ENCODE measurements at places on chromosomes 7 and 10.

- DNase-seq = no peak
Observed at GRCh38 chr7:105677817-105678573, 96.7 kb upstream of the EFCAB10 start.

DNA sequence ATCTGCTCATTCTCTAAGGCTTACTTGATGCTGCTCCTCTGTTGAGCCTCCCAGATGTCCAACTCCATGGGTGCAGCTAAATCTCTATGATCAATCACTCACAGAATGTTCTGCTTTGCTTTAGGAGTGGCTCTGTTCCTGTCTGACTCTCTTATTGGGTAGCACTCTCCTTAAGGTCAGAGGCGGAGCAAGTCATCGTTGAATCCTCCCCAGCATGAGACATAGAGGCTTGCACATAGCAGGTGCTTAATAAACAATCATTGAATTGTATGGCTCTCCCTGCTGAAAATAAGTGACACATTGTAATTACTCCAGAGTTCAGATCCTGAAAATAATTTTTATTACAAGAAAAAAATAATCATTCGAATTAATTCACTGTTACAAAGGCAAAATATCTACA is 69.7 kb downstream of the NPS start:
- no peak for DNase-seq

DNA sequence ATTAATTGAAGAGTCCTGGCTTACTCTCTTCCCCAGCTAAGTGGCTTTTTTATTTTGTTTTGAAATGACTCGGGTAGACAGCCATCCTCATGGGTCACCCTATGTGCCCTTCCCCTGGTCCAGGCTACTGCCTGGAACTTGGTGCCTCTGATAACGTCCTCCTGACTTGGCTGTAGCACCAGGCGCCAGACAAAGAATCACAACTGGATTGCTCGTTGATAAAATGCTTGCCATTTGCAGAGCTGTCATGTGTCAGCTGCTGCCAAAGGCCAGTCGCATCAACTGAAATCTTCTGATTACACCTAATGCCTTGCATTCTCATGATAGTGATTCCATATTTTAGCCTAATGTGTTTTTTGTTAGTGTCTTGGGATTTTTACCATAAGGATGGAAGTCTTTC is 27.4 kb upstream of the ABLIM1 start:
- no peak for DNase-seq

- DNase-seq = no peak
Observed at GRCh38 chr10:77827366-77827765, 99.2 kb downstream of the DLG5 start.

DNA sequence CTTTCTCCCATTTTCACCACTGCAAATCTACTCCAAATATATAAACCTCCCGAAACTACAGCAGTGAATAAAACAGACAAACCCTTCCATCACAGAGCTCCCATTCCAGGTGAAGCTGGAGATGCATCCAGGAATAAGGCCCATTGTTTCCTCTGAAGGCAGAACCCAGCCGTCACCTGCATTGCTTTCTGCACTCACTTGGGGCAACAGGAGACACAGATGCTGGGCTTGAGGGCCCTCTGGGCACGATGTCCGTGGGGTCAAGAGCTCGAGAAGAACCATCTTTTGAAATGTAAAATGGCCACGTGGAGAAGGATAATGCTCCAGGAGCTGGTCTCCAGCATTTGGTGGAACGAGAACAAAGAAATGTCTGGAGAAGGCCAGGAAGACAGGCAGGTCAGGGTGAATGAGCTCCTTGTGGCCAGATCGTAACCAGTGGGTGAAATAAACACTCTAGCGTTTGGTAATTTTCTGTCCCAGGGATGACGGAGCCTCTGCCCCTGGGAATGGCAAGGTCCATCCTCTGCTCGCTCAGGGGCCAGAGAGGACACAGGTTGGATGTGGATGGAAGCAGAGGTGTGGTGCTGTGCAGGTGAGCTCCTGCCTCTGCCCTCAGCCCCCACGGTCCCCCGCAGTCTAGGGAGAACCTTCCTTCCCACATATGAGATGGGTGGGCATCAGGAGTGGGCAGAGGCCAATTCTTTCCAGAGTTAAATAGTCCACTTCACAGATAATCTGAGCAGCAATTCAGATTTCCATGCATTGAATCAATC is 556.1 kb downstream of the DNAJB6 start:
- DNase-seq = no peak

DNA sequence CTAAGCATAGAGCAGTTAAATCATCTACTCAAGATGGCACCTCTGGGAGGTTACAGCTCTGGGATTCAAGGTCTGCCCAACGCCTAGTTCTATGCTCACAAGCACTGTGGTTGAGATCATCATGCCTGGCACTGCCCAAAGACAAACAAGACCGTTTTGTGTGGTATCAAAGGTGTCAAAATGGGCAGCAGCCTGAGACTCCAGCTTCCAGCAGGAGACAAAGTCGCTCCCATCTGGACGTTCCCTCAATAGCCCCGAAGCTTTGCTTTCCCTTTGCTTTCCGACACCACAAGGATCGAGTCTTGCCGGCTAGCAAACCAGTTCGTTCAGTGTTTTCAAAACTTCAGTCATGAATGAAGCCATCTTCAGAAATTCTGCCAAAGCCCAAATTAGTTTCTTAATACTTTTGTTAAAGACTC is 5.1 kb downstream of the HABP2 start:
- DNase-seq = no peak

- no peak for DNase-seq
Observed at GRCh38 chr10:110404413-110404812, 93.3 kb upstream of the DUSP5 start.

GRCh38 chr7:126065766-126066165 is 1136.1 kb upstream of the POT1 start:
- DNase-seq = no peak

- DNase-seq = no peak
Observed at GRCh38 chr10:30734901-30735300, 105.3 kb upstream of the LYZL2 start.

DNA sequence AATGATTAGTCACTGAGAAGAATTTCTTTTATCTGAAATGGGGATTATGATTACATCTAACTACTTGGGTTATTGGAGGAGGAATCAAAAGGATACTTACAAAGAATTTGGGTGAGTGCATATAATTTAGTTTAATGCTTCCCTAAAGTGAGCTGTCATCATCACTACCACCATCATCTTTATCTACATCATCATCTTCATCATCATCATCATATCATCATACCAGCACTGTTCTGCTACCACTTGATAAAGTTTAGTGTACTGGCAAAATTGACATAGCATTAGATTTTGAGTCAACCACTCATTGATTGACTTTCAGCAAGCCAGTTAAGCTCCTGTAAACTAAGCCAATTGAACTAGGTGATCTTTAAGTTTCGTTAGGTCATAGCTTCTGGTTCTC is 245.6 kb upstream of the DKK1 start:
- no peak for DNase-seq

DNA sequence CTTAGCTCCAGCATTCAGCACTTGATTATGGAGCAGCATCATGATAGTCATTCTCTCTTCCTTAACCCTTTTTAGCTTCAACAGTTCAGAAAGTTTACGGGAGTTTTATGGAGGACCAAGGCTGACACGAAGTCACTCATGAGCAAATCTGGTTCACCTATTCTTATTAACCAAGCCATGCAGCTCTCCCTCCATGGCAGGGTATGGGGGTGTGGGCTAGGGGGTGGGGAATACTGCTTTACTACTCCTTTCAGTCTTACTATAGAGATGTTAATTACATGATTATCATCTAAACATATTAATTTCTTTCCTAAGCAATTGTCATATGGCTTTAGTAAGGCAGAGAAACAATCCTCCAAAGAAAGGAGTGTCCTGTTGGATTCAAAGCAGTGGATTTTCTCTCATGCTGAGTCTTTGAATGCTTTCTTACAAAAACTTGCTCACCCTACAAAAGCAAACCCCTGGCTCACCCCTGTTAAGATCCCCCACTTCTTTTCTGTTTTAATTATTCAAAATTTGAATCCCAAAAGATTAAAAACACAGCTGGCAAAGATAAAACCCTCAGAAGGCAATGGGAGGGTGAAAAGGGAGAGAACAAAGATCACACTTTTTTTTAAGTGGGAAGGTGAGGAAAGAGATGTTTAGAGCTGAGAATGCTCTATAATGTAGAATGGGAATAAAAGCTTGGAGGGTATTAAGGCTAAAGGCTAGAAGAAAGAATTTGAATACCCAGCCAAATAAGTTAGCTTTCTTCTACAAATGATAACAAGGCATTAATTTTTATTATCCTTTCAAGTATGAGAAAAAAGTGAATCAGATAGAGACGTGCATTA is 46.4 kb upstream of the SEMA3E start:
- DNase-seq = no peak

- no peak for DNase-seq
Observed at GRCh38 chr7:24751484-24751883, 5.8 kb downstream of the GSDME start.

DNA sequence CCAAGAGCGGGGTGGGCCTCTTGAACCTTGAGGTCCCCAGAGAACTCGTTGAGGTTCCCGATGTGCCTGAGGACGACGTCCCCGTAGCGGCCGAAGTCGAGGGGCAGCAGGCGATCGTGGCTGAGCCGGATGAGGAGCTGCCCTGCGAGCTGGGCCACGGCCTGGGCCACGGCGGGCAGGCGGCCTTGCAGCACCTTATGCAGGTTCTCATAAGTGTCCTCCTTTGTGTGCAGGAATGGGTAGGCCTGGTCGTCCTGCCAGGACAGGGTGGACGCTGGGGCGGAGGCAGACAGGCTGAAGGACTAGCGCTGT is 14.2 kb downstream of the TFR2 start:
- DNase-seq = no peak

DNA sequence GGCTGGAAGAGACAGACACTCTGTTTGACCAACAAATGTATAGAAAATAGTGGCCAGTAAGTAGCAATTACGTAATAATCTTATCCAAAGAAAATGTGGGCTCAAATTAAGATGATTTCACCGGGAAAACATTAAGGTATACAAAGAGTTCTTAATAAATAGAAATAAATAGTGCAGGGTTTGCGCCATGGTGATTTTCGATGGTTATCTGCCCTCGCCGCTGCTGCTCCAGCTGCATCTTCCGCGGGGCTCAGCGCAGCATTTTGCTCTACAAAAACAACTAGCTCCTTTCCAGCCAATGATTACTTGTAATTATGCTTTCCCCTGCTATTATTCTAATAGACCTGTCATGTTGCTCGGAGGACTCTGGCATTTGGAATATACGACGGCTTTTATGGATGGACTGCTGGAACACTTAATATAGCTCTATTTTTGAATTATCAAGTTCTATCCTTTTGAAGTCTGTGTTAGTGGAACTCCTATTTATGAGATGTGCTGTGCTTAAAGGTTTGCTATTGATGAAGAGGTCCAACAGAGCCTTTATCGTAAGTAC is 103.8 kb downstream of the BUB3 start:
- no peak for DNase-seq

GRCh38 chr7:7799138-7799537 is 80.7 kb upstream of the RPA3 start:
- no peak for DNase-seq

GRCh38 chr10:15144788-15145187 is 23.7 kb downstream of the NMT2 start:
- no peak for DNase-seq

- DNase-seq = no peak
Observed at GRCh38 chr7:99786726-99787335, 2.8 kb upstream of the CYP3A4 start.

DNA sequence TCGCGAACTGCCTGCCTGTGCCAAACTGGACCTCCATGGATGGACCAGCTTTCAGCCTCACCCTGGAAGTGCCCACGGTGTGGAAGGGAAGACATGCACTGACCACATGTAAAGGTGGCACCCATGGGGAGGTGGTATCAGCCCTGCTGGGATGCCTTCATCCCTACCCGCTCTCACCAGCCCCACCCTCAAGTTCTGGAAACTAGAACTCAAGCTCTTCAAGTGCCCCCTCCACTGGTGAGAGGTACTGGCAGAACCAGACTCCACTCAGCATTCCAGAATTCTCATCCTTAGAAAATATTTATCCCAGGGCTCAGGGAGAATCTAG is 5.9 kb downstream of the ZNF488 start:
- no peak for DNase-seq

DNA sequence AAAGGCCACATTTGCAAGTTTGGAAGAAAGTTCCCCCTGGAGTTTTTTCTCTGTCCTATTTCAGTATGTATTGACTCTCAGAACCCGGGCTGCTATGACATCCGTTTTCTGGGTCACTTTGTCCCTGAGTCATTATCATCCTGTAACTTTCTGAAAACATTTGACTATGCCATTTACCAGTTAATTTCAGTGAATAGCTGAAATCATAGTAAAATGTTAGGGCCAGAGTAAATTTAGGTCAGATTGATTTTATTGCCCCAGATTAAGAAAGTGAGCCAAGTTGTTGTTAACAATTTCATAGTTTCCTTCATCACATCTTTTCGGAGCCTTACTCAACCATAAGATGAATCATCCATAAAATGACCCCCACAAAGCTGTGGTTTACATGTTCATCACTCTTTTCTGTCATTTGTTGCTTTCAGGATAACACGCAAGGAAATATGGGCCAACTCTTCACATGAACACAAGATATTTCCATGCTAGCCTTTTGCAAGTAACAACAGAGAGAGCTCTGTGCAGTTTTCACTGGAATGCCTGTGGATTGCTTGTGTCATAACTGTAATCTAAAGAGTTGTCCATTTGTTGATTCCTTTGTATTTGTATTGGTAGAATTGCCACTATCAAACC is 3.9 kb upstream of the MACC1 start:
- DNase-seq = no peak

DNA sequence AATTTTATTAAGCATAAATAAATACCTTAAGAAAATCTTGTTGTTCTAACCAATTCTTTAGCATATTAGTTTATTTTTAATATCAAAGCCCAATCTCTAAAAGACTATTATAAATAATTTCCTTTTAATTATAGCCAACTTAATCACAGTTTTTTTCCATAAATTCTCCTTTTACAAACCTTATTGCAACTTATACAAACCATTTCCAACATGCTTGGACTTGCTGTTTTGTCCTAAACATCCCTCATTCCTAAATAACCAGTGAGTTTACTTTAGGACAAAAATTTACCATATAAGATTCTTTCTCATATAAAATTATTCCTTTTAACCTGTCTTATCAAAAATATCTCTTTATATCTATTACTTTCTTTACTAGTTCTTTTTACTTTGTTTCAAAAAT is 25.2 kb upstream of the LSM8 start:
- DNase-seq = no peak

- DNase-seq = no peak
Observed at GRCh38 chr7:76202666-76203030, 952 bp downstream of the SRRM3 start.

DNA sequence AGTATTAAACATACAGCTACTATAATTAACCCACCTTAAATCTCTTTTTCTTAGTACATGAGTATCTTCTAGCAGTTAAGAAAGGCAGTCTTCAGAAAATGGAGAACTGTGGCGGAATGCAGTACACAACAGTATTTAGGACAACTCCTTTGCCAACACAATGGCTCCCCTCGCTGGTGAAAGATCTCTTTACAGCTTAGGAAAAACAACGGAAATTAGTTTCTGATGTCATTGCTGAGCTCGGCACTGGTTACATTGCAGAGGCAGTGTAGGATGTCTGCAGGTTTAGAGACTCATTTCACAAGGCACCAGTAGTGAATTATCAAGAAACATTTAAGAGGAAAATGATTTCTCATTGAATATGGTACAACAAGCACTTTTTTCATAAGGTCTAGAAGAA is 43.4 kb downstream of the GLRX3 start:
- DNase-seq = no peak

- DNase-seq = no peak
Observed at GRCh38 chr7:149849174-149849573, 11.0 kb downstream of the ZNF862 start.

GRCh38 chr10:93965911-93966310 is 27.8 kb upstream of the PLCE1 start:
- no peak for DNase-seq
